ENCODE measurements at places on chromosomes 5 and 9.
A peak's percentile ranks its signal among the peaks of the same experiment; 100 is the strongest.

DNA sequence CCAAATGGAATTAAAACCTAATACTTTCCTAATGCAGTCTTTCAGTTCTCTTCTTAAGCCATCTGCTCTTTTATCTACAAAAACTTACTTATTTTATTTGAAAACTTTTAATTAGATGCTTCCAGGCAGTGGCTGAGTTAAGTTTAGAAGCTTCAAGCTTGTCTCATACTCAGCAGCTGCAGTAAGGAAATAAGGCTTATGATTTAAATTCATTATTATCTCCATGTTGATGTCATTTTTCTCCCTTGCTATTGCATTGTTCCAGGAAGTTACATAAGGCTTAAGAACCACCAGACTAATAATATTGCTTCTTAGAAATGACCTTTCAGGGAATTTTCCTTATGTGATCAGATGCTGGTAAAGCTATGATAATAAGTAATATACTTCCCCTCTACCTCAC is 119.6 kb downstream of the PPP2R2B start:
- no peak for DNase-seq

DNA sequence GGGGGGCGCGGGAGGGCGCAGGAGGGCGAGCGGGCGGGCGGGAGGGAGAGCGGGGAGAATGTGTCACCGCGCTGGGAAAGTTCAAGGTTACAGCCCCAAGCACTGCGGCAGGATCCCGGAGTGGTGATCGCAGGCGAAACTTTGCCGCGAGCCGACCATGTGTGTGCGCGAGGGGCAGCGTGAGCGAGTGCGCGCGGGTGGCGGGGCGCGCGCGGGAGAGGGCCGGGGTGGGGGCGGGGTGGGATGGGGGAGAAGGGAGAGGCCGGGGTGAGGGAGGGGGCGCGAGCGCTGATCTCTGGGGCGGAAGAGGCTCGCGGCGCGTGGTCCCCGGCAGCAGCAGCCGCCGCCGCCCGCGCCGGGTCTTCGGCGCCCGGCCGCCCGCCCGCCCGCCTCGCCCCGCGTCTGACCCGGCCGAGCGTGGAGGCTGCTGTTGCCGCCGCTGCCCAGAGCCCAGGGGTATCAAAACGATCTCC is at the start of gene NFIB:
TSS of gene NFIB (minus strand) at position 191 of the 473 bp plus-strand sequence. CDS start 630 bp downstream, outside the sequence.
- no peak for DNase-seq

DNA sequence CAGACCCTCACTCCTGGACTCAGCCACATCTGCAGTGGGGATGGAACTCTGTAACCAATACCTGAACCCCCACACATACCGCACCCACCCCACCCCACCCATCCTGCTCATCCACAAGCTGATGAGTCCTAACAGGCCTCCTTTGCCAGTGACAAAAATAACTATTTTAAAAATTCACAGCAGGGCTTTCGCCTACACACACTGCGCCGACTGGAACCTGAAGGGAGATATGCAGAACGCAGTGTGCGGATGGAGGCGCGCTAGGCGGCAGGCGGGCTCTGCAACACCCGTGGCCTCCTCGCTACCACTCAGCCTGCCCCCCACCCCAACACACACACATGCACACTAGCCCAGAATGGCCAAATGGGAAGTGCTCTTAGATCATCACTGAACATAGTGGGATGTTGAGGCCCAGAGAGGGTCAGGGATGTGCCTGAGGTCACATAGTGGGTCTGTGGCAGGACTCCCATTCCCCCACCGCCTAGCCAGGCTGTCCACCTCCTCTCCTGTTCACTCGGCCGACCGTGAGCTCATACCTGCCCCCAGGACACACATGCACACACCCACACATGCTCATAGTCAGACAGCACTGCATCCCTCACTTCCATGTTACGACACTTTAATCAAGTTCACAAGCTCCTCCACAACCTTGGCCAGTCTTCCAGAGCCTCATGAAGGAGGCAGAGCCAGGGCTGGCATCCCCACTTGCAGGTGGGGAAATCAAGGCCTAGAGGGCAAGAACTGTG is 6.3 kb upstream of the CAMK2A start:
- no peak for DNase-seq

- no peak for DNase-seq
Observed at GRCh38 chr9:32992595-32993238, 8.7 kb downstream of the APTX start.

GRCh38 chr9:127555840-127556820 is 55.9 kb upstream of the STXBP1 start:
- peak; percentile 30 for DNase-seq

GRCh38 chr5:176176231-176176630 is 62.0 kb upstream of the SIMC1 start:
- DNase-seq = no peak

GRCh38 chr9:106065579-106066214 is 371.4 kb downstream of the TMEM38B start:
- DNase-seq = no peak

DNA sequence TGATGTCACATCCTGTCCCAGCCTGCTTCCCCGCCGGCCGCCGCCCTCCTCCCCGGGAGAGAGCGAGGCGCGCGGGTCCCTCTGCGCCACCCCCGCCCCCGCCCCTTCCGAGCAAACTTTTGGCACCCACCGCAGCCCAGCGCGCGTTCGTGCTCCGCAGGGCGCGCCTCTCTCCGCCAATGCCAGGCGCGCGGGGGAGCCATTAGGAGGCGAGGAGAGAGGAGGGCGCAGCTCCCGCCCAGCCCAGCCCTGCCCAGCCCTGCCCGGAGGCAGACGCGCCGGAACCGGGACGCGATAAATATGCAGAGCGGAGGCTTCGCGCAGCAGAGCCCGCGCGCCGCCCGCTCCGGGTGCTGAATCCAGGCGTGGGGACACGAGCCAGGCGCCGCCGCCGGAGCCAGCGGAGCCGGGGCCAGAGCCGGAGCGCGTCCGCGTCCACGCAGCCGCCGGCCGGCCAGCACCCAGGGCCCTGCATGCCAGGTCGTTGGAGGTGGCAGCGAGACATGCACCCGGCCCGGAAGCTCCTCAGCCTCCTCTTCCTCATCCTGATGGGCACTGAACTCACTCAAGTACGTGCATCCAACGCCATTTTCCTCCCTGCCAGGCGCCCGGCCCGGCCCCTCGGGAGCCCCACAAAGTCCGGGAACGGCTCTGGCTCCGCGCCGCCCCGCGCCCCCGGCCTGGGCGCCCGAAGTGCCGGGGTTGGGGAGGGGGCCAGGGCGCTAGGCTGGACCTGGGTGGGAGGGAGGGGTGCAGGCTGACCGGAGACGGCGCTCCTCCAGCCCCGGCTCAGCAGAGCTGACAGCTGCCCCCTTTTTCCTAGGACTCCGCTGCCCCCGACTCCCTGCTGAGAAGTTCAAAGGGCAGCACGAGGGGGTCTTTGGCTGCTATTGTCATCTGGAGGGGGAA is 12.0 kb upstream of the OLFM1 start:
- DNase-seq = no peak

- no peak for DNase-seq
Observed at GRCh38 chr5:69074664-69075521, 18.9 kb upstream of the SLC30A5 start.

DNA sequence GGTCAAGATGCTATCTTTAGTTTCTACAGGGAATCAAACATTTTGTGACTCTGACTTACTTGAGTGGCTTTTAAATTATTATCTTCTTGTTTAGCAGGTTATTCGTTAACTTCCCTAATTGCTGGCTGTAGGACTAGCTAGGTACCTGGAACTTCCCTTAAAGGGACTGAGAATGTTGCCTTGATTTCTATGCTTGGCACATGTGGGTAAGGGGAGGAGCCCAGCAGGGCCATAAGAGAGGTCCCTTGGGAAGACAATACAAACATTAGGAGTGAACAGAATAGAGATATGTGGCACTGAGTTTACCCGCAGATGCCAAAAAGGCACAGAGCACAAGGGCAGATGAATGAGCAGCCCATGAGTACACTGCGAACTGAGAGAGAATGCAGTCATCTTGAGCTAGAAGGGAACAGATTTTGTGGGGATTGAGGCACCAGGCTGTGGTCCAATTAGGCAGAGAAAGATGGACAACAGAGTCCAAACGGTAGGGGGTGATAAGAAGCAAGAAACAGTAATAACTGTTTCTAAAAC is 9.8 kb downstream of the CKMT2 start:
- DNase-seq = no peak

DNA sequence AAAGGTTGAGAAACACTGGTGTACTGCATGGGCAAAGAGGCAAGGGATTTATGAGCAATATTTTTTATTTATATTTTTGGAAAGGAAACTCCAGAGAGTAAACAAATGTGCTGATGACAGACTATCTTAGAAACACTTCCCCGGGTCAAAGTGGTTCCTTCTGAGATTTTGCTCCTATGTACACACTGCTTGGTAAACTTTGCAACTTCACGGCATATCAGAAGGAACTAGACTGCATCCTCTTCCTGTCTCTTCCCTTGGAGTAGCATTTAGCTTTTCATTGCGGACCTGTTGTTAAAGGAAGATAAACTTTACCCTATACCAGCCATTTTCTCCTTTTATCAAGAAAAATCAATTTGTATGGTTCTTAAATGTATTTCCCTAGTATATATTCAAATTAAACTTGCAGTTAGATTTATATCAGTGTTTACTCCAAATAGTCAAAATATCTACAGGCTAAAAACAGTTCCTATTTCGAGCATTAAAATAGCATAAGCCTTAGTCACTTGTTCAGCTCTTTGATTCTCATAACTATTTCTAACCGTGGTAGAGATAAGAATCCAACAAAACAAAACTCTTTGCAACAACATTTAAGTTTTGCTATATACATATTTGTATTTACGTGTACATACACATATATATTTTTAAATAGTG is 48.0 kb upstream of the LRRC19 start:
- DNase-seq = no peak

DNA sequence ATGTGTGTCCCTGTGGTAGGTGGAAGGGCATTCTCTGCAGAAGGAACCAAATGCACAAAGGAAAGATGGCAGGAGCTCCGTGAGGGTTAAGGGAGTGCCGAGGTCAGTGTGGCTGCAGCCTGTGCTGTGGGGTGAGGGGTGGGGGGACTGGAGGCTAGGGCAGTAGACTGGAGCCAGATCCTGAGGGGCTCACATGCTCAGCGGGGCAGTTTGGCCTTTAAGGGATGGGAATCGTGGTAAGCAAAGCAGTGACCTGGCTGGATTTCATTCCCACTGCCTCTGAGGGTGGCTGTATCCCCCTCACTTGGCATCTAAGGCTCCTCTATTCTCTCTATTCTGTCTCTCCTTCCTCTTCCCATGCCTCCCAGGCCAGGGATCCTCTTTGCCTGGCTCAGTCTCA is 15.6 kb downstream of the PITX1 start:
- no peak for DNase-seq

DNA sequence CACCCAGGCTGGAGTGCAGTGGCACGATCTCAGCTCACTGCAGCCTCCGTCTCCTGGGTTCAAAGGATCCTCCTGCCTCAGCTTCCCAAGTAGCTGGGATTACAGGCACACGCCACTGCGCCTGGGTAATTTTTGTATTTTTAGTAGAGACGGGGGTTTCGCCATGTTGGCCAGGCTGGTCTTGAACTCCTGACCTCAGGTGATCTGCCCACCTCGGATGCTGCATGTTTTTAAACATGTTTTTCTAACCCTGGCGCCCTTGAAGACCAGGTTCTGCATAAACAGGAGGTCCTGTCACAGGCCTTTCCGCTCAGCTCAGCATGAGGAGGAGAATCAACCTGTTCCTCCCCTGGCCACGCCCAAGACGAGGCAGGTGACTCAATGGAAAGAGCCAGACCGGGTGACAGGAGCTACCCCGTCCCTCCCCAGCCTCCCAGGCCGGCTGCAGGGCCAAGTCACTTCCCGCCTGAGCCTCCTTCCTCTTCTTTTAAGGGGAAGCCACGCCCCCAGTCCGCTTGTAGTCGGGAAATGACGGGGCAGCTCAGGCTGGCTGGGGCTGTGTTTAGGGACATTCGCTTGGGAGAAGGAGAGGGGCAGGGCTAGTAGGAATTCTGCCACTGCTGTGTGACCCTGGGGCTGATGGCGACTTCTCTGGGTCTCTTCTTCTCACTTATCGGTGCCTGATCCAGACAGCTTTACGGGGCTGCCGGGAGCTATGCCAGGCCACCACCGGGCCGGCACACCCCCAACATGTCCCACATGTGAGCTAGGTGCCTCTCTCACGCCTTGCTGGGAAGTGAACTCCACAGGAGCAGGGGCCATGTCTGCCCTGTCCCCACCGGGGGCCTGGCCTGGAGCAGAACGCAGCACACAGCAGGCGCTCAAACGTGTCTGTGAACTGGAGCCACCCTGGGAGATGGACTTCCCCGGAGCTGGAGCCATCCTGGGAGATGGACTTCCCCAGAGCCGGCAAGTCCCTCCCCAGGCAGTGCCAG is 6.1 kb downstream of the NOTCH1 start:
- DNase-seq = peak; percentile 90

DNA sequence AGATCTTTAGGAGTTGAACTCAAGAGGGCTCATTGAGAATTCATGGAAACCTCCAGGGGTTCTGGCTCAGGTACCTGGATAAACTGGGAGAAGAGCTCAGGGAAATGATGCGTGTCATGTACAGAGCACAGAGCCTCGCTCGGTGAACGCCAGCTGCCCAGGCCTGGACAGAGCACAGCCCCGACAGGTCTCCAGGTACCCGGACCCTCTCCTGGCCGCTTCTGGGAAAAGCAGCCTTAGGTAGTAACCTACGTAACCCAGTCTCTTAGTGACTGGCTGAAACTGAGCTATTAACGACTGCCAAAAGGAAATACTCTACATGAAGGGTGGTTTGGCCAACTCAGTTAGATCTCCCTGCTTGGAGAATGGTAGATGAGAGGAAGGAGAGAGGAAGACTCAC is 157.4 kb downstream of the TTLL11 start:
- DNase-seq = no peak

GRCh38 chr5:124920909-124921666 is 174.6 kb upstream of the ZNF608 start:
- peak; percentile 46 for DNase-seq

DNA sequence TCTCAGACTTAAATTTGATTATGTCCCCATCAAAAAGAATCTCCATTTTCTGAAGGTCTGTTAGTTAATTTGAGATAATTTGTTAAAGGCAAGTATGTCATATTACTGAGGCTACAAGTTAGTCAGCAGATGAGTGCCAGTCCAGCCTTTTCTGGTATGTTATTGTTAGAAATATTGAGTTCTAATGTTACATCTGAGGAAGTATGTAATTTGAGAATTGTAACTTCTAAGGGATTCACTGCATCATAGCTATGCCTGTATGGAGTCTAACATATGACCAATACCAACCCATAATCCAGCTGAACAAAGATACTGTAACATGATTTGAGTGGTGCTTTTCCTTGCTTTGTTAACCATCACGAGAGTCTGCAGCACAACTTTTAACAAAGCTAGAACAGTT is 13.9 kb downstream of the SLC23A1 start:
- DNase-seq = no peak

- DNase-seq = no peak
Observed at GRCh38 chr5:80755626-80756025, 100.8 kb upstream of the DHFR start.

DNA sequence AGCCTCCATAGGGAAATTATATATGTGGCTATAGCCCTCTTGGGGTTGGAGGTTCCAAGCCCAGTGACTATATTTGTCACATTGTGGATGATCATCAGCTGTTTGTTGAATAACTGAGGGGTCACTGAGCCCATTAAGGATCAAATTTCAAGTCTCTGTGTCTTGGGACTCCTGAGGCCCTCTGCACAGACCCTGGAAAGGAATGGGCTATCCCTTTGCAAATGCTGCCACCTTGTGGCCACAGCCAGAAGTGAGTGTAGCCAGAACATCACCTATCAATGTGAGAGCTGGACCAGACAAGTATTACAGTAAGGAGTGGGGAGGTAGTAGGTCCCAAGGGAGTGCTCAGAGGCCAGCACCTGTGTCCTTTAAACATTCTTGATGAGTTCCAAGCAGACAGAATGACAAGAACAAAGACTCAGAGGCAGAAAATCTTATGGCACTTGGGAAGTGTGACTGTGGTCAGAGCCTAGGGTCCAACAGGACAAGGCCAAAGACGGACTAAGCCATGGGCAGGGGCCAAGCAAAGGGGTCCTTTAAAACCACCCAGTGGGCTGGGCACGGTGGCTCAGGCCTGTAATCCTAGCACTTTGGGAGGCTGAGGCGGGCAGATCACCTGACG is 8.2 kb downstream of the RPP25L start:
- peak; percentile 88 for DNase-seq

Measured in germinal center (tissue), 1 donor.